ENCODE measurements at places on chromosomes 6 and 20.

DNA sequence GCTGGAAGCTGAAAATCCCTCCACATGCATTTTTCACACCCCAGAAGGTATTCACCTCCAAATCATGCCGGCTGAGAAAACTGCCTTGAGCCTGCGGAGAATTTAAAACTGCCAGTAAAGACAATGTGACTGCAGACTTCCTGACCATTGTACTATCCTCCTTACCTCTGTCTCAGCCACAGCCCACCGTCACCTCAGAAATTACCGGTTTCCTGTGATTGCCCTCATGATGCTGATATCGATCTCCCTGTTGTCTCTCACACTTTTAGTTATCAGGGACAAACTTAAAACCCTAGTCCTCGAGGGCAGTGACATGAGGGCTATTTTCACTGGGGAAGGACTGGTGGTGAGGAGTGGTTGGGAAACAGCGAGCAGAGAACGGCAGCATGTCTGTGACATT lies 30.2 kb upstream of the FOXQ1 start:
- DNase-seq: no peak

GRCh38 chr20:2297357-2297728 lies 1.5 kb downstream of the TGM3 start:
- DNase-seq: no peak

GRCh38 chr6:13045676-13046075 lies 282.7 kb downstream of the TBC1D7 start:
- DNase-seq: no peak

DNA sequence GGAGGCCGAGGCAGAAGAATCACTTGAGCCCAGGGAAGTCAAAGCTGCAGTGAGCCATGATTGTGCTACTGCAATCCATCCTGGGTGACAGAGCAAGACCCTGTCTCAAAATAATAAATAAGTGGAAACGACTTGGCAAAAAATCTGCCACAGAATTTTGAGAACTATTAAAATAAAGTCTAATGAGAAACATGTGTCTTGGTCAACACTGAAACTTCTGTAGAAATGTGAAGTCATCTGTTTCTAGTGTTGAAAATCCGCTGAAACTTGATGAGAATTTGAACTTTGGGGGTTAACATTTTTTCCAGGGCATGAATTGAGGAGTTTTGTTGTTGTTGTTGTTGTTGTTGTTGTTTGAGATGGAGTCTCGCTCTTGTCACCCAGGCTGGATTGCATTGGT lies 29.0 kb upstream of the BCLAF1 start:
- DNase-seq: no peak

- no peak for DNase-seq
Measured at GRCh38 chr20:41738604-41739206, 120.5 kb upstream of the CHD6 start.

DNA sequence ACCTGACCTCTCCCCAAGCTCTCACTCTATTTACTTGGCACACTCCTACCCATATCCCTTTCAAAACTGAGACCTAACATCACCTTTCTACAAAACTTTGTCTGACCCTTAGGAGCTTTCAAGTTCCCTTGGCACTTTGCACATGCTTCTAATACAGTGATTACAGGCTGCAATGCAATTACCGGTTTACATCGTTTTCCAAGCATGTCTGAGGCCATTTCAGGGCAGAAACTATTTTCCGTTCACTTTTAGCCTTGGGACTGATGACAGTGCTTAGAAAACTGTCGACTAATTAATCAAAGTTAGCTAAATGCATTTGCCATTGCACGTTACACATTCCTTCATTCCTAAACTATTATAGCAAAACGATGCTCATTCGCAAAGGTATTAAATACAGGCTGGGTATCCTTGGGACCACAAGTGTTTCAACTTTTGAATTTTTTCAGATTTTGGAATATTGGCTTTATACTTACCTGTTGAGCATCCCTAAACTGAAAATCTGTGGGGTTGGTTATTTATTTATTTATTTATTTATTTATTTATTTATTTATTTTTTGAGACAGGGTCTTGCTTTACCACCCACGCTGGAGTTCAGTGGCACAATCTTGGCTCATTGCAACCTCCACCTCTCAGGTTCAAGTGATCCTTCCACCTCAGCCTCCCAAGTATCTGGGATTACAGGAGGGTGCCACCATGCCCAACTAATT lies 3.3 kb downstream of the RARS2 start:
- DNase-seq: no peak

- no peak for DNase-seq
Measured at GRCh38 chr6:30889921-30890645, 5.8 kb downstream of the DDR1 start.

GRCh38 chr6:111199935-111200334 lies 112.6 kb downstream of the SLC16A10 start:
- no peak for DNase-seq

- no peak for DNase-seq
Measured at GRCh38 chr20:48064929-48065328, 279.6 kb upstream of the SULF2 start.

- DNase-seq: no peak
Measured at GRCh38 chr6:135311446-135312200, 130.5 kb downstream of the MYB start.

DNA sequence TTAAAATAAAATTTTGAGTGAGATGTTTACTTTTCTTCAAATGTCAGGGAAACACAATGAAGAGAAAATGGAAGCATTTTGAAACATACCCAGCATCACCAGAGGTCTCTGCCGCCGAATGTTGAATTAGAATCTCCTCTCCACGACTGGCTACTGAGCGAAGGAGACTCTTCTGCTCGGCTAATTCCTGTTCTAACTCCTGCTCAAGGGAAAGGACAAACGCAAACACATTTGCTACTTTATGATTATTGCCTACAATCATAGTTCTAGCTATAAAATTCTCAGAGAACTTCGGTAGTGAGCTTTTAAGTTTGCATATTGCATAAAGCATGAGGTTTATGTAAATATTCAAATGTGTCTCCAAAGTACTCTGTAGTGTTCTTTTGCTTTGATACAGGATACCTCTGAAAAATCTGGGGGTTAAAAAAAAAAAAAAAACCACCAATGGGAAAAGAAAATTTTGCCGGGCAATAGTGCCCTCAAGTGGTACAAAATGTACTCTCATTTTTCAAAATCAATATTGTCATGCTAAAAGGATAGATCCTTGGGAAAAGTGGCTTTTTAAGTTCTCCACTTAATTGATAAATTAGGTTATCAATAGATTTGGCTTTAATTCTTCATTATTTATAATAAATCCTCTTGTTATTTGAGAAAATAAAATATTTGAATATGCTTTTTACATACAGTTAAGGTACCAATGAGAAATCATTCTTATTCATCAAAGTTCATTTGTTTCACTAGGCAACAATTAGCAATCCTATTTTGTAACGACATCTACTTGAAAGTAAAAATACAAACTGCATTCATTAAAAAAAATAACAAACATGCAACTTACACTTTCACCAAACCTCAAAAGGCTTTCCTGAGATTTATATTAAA lies 369.0 kb downstream of the SYNE1 start:
- DNase-seq: no peak

DNA sequence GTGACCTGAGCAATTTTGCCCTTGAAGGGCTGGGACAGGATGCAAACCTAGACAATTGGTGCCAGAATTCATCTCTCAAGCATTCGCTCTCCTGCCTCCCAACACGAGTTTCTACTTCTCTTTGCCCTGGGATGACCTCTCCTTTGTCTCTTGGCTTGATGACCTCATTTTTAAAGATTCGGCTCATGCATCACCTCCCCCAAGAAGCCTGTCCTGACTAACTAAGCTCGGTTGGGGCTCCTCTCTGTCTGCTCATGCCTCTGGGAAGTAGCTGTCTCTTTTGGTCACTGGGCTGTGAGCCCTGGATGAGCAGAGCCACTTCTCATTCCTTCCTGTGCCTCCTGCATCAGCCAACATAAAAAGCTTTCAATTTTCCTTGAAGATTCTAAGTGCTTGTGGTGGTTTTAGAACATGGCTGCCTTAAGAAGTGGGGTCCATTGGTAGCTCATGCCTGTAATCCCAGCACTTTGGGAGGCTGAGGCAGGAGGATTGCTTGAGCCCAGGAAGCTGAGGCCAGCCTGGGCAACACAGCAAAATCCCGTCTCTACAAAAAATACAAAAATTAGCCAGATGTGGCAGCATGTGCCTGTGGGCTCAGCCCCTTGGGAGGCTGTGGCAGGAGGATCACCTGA lies 11.1 kb upstream of the TCF15 start:
- no peak for DNase-seq

DNA sequence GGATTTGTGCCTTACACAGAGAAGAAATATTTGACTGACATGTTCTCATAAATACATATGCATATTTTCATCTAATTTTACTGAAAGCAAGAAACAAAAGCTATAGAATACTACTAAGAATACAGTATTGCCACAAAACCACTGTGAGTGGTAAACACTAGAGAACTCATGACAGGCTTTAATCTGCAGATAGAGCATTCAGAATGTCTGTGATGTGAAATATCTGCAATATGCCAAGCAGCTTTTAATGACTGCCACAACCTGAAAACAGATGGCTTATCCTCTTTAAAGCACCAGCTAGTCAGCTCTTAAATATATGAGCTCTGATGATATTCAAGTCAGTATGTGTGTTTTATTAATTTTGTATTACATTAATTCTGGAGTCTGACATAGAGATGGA lies 3.4 kb downstream of the NAPB start:
- no peak for DNase-seq

- no peak for DNase-seq
Measured at GRCh38 chr20:22977047-22977785, 57.9 kb upstream of the SSTR4 start.

Measured in T1000 (cell line).